Activated naive CD4-positive, alpha-beta T cell (primary cell): ENCODE measurements at places on chromosomes 11 and 22.

GRCh38 chr11:16938061-16938460 lies 76.2 kb downstream of the PLEKHA7 start:
- DNase-seq = no peak

DNA sequence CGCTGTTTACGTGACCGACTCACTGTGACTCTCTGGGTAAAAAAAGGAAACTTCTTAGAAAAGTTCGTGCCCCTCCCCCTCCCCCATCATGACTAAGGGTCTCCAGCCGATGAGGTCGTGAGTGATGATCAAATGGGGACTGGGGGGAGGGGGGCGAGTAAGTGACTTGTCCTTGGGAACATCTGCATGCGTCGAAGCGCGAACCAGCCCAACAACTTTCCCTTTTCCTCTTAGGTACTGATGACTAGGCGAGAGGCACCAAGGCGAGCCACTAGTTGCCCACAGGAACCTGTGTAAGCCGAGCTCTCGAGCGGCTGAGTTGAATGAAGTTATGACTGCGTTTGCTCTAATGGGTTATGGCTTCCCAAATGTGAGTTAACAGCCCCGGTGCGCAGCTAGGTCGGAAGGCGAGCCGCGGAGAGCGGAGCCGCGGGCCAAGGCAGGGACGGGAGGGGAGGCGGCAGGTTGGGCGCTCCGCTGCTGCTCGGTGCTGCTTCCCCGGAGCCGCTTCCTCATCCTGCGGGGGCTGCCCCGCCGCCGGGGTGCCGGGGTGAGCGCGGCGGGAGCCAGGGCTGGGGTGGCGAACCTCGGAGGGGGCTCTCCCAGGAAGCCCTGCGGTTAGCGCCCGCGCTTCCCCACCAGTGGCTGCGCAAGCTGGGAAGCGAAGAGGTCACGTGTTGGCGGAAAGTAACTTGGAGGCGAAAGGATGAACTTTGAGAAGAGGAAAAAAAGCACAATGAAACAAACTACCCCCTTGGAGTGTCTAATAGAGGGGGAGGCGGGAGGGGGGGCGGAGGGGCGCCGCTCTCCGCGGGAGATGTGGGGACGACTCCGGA lies 22.1 kb upstream of the BDNF start:
- DNase-seq = no peak

- no peak for DNase-seq
Observed at GRCh38 chr11:35163209-35163608, 24.2 kb downstream of the CD44 start.

- DNase-seq = no peak
Observed at GRCh38 chr22:27750584-27751265, 50.8 kb downstream of the MN1 start.

- no peak for DNase-seq
Observed at GRCh38 chr11:60362241-60362640, 16.1 kb upstream of the MS4A7 start.

DNA sequence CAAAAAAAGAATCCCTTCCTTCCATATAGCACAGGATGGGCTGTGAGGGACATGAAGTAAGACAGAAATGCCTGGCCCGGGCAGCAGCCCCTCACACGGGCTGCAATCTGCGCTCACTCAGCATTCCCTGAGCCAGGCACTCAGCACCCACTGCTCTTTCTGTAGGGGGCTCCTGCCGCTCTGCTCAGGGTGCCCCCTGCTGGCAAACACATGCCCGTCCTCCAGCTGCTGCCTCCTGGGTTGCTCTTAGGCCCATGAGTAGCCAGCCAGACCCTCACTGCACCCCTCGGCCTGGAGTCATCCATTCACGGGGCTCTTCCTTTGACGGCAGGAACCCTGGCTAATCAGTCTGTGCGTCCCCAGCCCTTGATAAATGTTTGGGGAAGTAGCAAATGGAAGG lies 6.9 kb downstream of the MCAT start:
- no peak for DNase-seq

- no peak for DNase-seq
Observed at GRCh38 chr22:38981005-38981991, 849 bp upstream of the APOBEC3B start.

- DNase-seq = no peak
Observed at GRCh38 chr22:31367426-31367825, 21.3 kb upstream of the PATZ1 start.

GRCh38 chr22:46422896-46423295 lies 87.4 kb downstream of the TRMU start:
- DNase-seq = no peak

- no peak for DNase-seq
Observed at GRCh38 chr11:64035576-64035975, at the start of gene FLRT1. Gene FLRT1, plus strand, starts transcription at chr11:64035931. Its CDS starts 80,337 bp downstream, at chr11:64116268.

- no peak for DNase-seq
Observed at GRCh38 chr11:126489836-126490660, 134.6 kb downstream of the ST3GAL4 start.

GRCh38 chr11:64333556-64333955 lies 6.4 kb upstream of the CCDC88B start:
- no peak for DNase-seq

DNA sequence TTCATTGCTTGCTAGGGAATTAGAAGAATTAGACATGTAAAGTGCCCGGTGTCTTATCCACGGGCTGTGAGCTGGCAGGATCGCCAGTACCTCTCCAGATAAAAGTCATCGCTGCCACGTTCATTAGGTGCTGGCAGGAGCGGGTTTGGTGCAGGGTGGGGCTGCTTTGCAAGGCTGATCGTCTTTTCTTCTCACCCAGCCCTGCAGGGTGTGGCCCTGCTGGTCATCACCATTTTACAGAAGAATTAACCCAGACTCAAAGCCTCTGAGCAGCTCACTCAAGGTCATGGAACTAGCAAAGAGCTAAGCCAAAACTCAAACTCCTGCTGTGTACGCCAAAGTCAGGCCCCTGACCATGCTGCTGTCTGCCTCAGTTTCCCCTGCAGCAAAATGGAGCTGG lies 6.1 kb upstream of the FGF4 start:
- no peak for DNase-seq

DNA sequence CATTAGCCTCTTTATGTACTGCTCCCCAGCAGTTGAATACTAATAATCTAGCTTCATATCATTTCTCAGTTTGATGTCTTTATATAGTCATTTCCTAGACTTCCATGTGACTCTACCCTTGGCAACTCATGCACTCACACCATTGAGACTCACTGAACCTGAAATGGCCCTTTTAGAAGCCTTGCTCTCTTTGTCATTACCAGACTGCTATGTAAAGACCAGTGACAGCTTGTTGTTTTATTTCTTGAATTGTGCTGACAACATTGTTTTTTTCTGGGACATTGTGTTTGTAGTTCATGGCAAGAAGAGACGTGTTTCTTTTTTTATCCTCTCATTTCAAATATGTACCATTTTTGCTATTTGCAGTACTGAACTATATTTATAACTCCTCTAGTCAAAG lies 256.5 kb downstream of the CNTN5 start:
- DNase-seq = no peak

- DNase-seq = no peak
Observed at GRCh38 chr11:65241134-65241533, 20.6 kb upstream of the POLA2 start.
